ENCODE measurements at places on chromosomes 3 and 15. TPM values are rescaled to one million over a fixed set of nuclear protein-coding genes. Genes with fewer than 3 reads are reported as not detected.

- DNase-seq, result peak; percentile 82
- H3K27me3 ChIP-seq, result peaks cover 4% of the 10 kb centered on the region
Observed at GRCh38 chr15:77659350-77660321, 26.9 kb upstream of the LINGO1 start.

DNA sequence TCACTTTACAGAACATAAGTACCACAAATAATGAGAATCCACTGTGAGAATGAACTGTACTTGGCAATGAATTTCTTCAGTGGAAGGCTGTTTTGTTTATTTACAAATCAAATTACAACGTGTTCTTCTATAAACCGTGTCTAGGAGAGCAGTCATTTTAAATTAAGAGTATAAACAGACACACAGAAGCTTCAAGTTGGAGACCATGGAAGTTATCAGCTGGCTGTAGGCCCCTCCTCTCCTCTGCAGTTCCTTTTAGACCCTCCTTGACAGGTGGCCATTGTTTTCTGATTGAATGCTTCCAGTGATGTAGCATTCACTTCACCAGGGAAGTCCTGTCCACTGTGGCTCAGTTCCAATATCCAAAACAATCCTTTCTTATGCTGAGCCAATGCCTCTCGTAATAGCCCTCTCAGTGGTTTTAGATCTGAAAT, 7.3 kb upstream of the MAPK6 start:
- no peak overlapping the region for H3K4me3 ChIP-seq
- peak overlapping the region; percentile 62 for H3K27ac ChIP-seq
- H3K27me3 ChIP-seq, result no peaks in the 10 kb centered on the region
- H3K36me3 ChIP-seq, result no peaks in the 10 kb centered on the region

The VEPH1 gene
- 4.1 TPM for total RNA-seq

GRCh38 chr15:48366584-48367312, 35.5 kb downstream of the DUT start:
- no peak for DNase-seq
- no peaks in the 10 kb centered on the region for H3K4me1 ChIP-seq
- H3K36me3 ChIP-seq, result no peaks in the 10 kb centered on the region
- no peaks in the 10 kb centered on the region for H3K27me3 ChIP-seq
- H3K27ac ChIP-seq, result no peak overlapping the region
- H3K4me3 ChIP-seq, result no peak overlapping the region

DNA sequence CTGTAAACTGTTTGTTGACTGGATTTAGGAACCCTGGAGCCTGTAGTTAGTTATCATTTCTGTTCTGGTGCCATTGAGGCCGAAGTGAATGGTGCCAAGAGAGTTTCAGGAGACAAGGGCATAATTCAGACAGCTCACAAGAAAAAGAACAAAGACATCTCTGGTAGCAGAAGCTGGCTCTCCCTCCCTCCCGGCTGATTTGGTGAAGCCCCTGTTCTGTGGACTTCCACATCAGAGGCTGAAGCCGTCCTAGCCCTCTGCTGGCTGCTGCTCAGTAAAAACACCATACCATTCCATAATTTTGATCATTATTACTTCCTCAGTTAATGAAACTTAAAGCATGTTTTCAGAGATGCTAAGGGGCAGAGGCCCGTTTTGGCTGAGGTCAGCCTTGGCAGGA, 381.2 kb upstream of the WNT5A start:
- no peak overlapping the region for H3K4me3 ChIP-seq
- no peak overlapping the region for H3K27ac ChIP-seq
- no peaks in the 10 kb centered on the region for H3K27me3 ChIP-seq
- no peaks in the 10 kb centered on the region for H3K36me3 ChIP-seq

The LRRK1 gene
- 58.0 TPM for total RNA-seq
